ENCODE measurements at places on chromosomes 4 and X.

DNA sequence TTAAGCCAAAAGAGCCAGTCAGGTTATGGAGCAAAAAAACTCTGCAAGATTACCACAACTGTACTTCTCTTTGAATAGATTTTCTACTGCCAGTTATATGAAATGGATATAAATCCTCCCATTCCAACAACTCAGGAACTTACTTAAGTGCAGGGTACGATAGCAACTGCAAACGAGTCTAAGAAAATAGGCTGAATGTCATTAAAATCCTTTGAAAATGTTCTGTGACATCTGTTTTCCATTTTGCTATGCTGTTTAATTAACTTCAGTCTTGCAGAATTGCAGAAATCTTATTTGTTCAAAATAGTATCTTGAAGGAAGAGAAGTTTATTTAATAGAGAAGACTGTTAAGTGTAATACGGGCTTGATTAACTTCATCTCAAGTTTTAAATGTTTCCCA lies 243.8 kb downstream of the PALLD start:
- DNase-seq, result no peak

DNA sequence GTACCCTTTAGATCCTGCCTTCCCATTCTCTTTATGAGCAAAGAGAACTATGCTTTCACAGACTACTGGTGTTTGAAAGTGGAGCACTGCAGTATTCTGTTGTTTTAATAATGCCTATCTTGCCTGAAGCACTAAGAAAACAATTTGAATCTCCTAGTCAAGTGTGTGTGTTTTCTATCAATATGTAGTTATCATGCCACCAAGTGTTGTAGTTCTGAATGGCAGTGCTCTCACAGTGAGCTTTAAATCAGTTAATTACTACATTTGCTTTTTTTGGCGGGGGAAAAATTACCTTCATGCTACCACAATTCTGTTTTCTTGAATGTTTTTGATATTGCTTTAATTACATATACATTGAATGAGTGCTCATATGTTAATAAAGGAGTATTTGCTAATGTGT lies 143.6 kb upstream of the FAM47A start:
- no peak for DNase-seq

DNA sequence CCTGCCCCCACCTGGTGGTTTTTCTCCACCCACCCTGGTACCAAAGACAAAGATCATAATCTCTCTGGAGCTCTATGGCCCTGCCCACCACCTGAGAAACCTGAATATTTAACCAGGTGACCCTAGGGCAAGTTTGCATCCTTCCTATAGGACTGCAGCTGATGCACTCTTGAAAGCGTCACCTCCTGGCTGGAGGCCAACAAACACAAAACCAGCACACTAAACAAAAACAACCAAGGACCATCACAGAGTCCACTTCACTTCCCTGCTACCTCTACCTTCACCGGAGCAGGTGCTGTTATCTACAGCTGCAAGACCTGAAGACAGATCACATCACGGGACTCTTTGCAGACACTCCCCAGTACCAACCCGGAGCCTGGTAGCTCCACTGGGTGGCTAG lies 296.7 kb upstream of the FGF13 start:
- no peak for DNase-seq

DNA sequence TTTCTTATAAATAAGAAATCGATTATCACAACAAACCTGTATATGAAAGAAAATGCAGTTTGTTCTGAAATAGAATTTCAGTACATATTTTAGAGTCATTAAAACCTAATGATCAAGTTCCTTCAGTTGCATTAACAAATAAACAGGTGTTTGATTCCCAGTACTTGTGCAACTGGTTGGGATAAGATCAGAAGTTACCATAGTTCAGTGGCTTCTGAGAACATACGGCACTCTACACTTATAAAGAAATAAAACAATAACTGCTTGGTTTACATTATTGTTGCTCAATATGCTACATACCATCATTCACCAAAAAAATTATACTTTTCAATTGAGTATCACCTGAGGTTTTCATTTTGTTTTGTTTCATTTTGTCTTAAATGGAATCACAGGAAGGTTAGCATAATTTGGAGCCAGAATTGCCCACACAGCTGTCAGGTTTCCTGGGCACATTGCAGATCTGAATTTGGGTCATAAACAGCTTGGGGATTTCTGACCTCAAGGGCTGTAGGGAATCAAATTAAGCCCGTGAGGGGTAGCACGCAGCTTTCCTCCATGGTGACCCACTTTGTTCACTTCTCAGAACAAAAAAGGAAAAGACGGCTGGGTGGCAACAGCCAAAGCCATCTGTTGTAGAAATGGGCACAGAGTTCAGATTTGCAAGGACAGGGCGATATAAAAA lies 14.9 kb upstream of the CCNG2 start:
- DNase-seq, result no peak
